SK-N-SH treated with all-trans-retinoic acid at 6 μM for 48 hours (cell line): ENCODE measurements at places on chromosomes 3 and 15.

- no peak for ATAC-seq
Observed at GRCh38 chr3:30508339-30508738, 98.1 kb upstream of the TGFBR2 start.

GRCh38 chr3:146160321-146160963 is 542 bp downstream of the PLOD2 start:
- ATAC-seq = peak; percentile 63

GRCh38 chr3:190519886-190520285 is 6.0 kb downstream of the IL1RAP start:
- no peak for ATAC-seq

- ATAC-seq = no peak
Observed at GRCh38 chr3:150314248-150315004, 93.7 kb upstream of the TSC22D2 start.

DNA sequence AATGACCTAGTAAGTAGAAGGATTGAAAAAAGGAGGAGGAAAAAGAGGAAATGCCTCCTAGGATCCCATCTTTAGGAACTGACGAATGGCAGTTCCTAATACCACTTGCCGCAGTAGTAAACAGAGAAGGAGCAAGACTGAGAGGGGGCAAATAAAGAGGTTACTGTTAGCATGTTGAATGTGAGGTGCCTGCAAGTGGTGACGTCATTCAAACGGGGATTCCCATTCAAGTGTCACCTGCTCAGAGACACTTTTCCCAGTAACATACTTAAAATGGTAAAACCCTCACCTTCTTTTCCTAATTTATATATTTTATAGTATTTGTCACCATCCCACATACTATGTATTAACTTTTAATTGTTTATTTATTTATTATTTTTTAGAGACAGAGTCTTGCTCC is 178.9 kb downstream of the IL5RA start:
- no peak for ATAC-seq

DNA sequence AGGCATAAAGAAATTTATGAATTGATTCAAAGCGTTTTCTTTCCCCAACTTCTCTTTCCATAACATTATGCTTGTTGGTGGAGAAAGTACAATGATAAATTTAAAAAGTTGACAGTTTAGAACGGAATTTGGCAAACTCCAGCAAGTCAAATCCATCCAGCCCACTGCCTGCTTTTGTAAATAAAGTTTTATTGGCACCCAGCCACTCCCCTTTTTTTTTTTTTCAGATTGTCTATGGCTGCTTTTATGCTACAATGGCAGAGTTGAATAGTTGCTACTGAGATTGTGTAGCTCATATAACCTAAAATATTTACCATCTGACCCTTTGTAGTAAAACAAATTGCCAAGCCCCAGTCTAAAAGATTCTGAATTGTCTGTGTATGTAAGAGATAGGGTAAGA is 112.8 kb upstream of the RBMS3 start:
- ATAC-seq = no peak

DNA sequence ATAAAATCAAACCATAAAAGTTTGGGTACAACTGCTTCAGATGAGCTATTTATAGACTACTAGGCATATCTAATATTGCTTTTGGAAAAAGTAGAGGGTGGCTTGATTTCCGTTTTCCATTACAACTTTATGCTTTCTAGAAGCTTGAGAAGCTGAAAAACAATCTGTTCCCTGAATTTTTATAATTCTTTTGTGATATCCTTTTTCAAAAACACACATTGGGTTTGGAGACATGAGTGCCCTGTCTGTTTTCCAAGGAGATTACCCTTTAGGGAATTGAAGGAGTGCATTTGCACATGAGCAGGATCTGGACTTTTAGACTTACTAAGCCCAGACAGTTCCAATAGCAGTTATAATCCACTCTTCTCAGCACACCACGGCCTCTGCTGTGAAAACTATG is 49.5 kb upstream of the FILIP1L start:
- no peak for ATAC-seq

DNA sequence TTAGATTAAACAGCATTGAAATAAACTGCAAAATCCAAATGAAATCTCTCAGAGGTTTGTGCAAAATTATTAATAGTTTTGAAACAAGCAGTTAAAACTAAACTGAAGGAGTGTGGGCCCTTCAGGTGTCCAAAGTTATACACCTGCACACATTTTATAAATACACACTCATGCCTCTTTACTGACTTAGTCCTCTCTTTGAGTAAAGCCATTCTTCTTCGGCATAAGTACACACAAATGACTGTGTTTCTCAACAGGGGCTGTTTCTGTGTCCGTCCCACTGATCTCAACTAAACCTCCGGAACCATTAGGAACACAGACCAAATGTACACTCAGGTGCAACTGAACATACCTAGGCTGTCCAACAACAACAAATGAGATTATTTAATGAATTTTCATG is 18.8 kb downstream of the MECOM start:
- no peak for ATAC-seq

DNA sequence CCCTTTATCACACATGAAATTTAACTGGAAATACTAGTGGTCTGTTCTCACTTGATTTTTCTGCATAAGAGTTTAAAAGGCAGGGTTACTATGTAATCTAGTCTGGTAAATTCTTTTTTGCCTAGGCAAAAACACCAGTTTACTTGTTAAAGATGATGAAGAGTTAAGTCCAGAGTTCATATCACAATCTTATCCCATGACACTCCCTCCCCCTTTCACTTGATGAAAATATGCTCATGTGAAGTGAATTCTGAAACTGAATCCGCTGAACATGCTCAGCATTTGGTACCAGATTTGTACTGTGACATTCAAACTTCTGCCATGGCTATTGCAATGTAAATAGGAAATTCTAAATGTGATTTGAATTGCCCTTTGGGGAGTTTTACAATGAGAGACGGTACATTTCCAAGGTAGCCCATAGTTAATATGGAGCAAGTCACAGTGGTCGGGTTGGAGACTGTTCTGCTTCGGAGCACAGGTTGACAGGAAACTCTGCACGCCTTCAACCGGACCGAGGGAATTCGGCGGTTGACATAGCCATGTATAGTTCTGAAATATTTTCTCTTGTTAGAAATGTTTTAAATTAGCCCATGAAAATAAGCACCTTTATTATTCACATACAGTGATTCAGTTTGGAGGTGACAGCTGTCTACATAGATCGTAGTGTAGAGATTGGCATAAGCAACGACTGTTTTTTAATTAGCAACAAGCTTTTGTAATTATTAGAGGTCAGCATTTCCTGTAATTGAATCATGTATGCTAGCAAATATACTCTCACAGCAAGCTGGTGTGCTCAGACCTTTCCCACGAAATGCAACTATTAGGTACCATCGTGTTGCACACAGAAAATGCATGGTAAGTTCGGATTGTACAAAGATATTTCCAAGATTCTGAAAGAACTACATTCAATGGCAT is 768.6 kb upstream of the GOLIM4 start:
- no peak for ATAC-seq

DNA sequence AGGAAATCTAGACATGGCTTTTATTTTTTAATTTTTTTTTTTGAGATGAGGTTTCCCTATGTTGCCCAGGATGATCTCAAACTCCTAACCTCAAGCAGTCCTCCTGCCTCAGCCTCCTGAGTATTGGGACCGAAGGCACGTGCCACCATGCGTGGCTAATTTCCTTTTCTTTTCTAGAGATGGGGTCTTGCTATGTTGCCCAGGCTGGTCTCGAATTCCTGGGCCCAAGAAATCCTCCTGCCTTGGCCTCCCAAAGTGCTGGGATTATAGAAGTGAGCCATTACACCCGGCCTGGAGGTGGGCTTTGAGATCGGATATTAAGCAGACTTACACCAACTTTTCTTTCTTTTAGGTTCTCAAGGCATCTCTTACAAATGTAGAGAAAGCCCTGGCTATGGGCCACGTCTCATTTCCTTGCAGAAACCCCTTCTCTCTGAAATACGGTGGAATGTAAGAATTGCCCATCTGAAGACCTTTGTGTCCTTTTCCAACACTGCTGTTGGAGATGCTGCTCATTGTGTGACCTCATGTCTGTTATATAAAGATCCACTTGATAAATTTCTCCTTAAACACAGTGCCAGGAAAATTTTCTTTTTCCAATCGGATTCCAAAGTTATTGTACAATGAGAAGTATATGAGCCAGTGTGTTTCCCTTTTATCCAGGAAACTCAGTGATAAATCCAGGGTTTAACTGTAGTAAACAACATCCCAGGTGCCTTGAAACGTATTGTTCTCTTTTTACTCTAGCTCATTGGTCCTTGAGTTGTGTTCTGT is 36.8 kb upstream of the CFAP161 start:
- no peak for ATAC-seq

DNA sequence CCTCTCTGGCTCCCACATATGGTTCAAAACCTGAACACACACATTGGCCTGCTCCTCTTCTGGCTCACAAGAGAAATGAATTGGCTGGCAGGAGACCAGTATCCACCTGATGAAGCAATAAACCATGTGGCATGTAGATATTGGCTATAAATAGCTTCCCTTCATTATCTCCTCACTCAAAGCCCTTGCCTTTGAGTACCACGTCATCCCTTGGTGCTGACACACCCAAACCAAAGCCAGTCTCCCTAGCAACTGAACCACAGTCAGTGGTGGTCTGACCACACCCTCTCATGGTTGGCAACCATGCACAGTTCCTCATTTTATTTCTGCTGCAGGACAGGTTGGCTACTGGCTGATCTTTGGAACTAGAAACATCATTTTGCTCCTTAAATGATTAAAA is 98.8 kb downstream of the ZNF621 start:
- ATAC-seq = no peak

GRCh38 chr3:187943677-187944389 is 198.6 kb upstream of the BCL6 start:
- peak; percentile 33; the same call in 2 of the 3 replicates for ATAC-seq

DNA sequence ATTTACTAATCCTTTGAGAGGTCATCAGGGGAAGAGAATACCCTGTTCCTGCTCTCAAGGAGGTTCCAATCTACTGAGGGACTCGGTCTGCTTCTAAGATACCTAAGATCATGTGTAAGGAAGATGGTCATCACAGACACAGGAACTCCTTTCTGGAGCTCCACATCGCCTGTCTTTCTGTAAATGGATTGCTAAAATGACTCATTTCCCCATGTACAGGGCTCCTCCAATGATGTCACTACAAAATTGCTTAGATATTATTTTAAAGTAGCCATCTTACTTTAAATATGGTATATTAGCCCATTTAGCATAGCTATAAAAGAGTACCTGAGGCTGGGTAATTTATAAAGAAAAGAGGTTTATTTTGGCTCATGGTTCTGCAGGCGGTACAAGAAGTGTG is 206.1 kb upstream of the PROK2 start:
- no peak for ATAC-seq

DNA sequence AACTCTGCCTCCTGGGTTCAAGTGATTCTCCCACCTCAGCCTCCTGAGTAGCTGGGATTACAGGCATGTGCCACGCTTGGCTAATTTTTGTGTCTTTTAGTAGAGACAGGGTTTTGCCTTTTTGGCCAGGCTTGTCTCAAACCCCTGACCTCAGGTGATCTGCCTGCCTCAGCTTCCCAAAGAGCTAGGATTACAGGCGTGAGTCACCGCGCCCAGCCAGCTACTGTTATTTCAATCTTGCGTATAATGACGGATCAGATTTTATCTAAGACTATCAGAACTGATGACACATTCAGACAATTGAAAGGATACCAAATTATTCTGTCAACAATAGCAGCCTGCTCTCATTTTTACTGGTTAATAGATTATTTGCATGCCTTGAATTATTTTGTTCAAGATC is 612.2 kb downstream of the ZIC1 start:
- ATAC-seq = peak; percentile 42

- ATAC-seq = peak; percentile 36; the same call in 1 of the 3 replicates
Observed at GRCh38 chr3:104291878-104292277, 1074.8 kb upstream of the ALCAM start.

GRCh38 chr3:34140616-34141015 is 342.2 kb downstream of the PDCD6IP start:
- no peak for ATAC-seq

GRCh38 chr15:31843426-31844055 is 186.8 kb upstream of the CHRNA7 start:
- ATAC-seq = no peak

GRCh38 chr3:178381971-178382448 is 154.2 kb upstream of the KCNMB2 start:
- peak; percentile 2; the same call in 1 of the 3 replicates for ATAC-seq

- ATAC-seq = peak; percentile 69
Observed at GRCh38 chr3:101842245-101842934, 6.9 kb upstream of the NFKBIZ start.

DNA sequence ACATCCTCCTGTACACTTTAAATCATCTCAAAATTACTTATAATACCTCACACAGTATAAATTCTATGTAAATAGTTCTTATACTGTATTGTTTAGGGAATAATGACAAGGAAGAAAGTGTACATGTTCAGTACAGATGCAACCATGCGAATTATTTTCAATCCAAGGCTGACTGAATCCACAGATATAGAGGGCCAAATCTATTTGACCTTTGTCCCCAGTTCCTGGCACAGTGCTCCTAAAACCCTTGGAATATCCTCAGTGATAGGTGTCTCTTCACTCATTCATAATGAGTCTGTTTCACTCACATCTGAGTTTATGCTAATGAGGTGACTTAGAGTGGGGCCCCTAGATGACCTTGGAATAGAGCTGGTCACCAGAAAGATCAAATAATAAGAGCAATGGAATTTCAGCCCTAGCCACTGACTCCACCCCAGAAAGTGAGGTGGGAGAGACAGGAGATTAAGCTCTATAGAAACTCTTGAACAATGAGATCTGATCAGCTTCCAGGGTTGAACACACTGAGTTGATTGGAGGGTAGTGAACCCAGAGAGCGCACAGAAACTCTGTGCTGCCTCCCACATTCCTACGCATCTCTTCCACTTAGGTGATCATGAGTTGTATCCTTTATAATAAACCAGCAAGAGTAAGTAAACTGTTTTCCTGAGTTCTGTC is 65.3 kb downstream of the ADAM10 start:
- ATAC-seq = no peak

DNA sequence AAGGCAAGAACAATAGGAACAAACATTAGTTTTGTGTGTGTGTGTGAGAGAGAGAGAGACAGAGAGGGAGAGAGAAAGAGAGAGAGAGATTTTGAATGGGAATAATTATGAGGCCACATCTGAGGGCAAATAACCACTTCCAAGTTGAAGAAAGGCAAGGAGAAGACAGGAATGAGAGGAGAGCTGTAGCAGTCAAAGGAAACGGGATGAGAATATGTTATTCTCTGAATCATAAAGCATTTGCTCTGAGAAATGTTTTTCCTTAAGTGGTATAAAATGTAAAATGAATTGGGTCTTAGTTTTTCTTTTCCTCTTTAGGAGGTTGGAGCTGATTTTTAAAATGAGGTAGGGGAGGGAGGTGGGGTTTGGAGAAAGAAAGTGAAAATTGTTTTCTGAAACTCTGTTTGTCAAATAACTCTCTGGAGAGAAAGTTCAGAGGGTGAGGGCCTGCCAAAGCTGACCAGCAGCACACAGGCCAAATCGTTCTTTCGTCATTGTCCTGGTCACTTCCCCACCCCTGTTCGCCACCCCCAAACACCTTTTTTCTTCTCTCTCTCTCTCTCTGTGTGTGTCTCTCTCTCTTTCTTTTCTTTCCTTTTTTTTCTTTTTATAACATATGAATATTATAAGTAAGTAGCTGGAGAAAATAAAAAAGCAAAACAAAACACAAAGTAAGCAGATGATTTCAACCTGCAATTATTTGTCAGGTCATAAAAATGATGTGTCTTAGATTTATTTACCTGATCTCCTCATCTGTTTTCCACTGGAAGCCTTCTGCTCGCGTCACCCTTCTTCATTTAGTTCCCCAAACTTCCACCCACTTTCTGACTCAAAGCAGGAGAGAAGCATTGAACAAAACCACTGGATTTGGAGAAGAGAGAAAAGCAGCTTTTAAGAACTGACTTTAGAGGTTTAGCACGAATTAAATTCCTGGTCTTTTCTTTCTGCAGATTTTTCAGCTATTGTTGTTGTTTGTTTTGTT is 110.6 kb downstream of the LPP start:
- ATAC-seq = no peak

- ATAC-seq = peak; percentile 8; the same call in 2 of the 3 replicates
Observed at GRCh38 chr3:124791142-124791541, 60.9 kb downstream of the UMPS start.
